Endothelial cell of umbilical vein (primary cell): ENCODE measurements at places on chromosomes 5 and 9.

DNA sequence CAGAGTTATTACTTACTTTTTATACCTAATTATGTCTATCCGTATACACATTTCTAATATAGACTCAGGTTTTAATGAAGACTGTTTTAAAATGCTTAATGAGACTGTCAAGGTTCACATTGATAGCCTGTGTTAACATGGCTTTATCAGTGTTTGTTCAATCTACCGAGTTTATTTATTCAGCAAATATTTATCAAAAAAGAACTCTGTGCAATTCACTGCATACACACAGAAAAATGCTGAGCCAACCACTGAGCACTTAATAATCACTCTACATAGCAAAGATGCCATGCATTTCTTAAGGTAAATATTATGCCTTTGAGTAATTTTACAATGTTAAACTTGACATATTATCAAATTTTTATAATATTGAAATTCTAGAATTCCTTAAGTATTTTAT, 428.2 kb downstream of the ANXA1 start:
- H3K36me3 ChIP-seq, result no peaks in the 10 kb centered on the region
- no peak overlapping the region for H3K4me3 ChIP-seq
- DNase-seq, result no peak
- no peak overlapping the region for H3K27ac ChIP-seq
- no peaks in the 10 kb centered on the region for H3K4me1 ChIP-seq
- no peaks in the 10 kb centered on the region for H3K27me3 ChIP-seq

DNA sequence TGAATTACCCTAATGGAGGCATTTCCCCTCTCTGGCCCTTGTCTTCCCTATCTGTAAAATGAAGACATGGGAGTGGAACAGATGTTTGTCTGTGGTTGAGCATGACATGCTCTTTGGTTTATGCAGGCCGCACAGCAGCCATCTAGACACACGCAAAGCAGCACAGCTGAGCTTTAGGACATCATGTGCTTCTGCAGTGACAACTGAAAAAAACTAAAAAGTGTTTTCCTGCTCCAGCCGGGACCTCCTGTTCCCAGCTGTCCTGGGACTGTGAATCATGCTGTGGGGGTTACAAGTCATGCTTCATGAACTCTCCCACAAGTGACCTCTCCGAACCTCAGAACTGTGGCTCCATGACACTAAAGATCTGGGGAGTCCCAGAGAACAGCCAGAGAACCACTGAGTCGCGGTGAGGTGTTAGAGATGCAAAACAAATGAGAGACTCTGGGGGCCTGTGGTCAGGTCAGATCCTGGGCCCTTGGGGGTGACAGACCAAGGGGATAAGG, 1.7 kb downstream of the SMIM3 start:
- H3K36me3 ChIP-seq, result no peaks in the 10 kb centered on the region
- no peak for DNase-seq
- H3K4me3 ChIP-seq, result no peak overlapping the region

DNA sequence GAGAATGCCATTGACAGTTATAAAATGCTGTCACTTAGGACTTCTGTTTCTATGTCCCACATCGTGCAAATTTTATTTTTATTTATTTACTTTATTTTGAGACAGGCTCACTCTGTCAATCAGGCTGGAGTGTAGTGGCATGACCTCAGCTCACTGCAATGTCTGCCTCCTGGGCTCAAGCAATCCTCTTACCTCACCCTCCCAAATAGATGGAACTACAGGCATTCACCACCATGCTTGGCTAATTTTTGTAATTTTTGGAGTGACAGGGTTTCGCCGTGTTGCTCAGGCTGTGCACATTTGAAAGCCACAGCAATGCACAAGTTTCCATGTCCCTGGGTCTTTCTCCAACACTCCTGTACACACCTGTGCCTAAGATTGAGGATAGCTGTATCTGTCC, 51.8 kb downstream of the ADAMTS16 start:
- DNase-seq, result no peak
- no peak overlapping the region for H3K27ac ChIP-seq
- H3K36me3 ChIP-seq, result no peaks in the 10 kb centered on the region
- no peaks in the 10 kb centered on the region for H3K4me1 ChIP-seq
- H3K27me3 ChIP-seq, result no peaks in the 10 kb centered on the region

DNA sequence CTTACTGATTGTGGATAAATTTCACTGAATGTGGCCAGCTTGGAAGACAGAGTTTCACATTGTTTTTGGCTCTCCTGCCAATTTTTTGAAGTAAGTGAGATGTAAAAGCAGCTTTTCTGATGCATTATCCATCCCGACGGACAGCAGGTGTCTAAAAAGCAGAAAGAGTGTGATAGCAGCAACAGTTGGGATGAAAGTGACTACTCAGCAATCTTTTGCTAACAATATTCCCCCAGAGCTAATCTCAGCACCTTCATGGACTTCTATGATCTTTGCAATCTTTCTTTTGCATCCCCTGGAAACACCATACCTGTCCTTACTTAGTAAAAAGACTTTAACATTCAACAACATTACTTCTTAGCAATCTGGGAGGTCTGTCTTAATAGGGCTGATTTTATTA, 5.4 kb downstream of the CD72 start:
- peaks cover 32% of the 10 kb centered on the region for H3K27me3 ChIP-seq
- no peak overlapping the region for H3K27ac ChIP-seq
- no peak overlapping the region for H3K4me3 ChIP-seq

DNA sequence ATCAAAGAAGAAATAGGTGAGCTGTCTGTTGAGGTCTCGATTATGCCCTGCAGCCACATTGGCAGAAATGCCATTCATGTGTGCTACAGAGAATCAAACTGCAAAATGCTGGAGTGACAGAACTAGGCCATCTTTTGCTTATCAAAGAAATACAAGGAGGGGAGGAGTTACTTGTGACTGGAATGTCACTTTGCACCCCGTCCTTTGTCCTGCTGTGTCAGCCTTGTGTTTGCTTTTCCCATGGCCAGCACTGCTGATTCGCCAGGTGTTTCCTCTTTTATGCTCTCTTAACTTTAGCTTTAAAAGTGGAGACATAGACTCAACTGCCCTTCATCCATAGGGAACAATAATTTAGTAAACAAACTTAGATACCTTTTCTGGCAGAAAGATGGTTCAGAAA, 54.3 kb downstream of the SLC46A2 start:
- H3K4me1 ChIP-seq, result no peaks in the 10 kb centered on the region
- peak; percentile 29 for DNase-seq
- H3K36me3 ChIP-seq, result no peaks in the 10 kb centered on the region
- H3K4me3 ChIP-seq, result no peak overlapping the region
- H3K27ac ChIP-seq, result no peak overlapping the region

- H3K4me3 ChIP-seq, result no peak overlapping the region
- no peaks in the 10 kb centered on the region for H3K4me1 ChIP-seq
- H3K27me3 ChIP-seq, result no peaks in the 10 kb centered on the region
Observed at GRCh38 chr5:36073595-36074216, 7.0 kb upstream of the UGT3A2 start.

DNA sequence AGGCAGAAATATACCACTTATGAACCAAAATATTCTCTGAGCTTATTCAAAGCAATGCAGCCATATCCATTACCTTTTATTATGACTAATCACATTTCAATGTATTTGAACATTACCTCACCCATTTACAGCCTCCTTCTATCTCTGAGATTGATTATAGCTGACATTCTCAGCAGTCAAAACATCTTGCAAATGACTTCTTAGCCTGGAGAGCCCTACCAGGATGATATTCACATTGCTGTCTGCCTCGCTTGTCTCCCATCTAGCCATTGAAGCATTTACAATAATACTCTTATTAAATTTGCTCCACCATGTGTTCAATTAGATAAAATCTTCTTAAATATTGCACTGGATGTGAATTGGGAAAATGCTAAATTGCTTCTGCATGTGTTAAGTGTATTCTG, 1879.9 kb upstream of the ACO1 start:
- no peaks in the 10 kb centered on the region for H3K36me3 ChIP-seq
- H3K27me3 ChIP-seq, result no peaks in the 10 kb centered on the region
- DNase-seq, result no peak
- no peak overlapping the region for H3K4me3 ChIP-seq
- H3K4me1 ChIP-seq, result no peaks in the 10 kb centered on the region

DNA sequence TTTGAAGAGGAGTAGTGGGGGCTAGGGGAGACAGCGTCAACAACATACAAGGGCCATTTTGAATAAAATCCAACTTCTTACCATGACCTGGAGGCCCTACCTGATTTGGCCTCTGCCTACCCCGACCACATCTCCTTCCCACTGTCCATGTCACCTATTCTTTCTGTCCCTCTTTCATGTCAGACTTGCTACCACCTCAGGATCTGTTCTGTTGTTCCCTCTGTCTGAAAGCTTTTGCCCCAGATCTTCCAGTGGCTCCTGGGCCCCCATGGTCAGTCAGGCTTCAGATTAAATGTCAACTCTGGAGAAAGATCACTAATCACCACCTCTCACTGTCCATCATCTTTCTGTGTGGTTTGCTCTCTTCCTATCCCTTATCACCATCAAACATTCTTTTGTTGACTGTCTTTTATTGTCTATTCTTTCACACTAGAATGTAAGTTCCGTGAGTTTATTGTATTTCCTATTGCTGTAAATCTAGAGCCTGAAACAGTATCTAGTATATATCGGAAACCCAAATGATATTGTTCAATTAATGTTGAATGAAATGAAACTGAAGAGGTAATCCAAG, 31.2 kb upstream of the APC start:
- no peaks in the 10 kb centered on the region for H3K36me3 ChIP-seq
- H3K27me3 ChIP-seq, result no peaks in the 10 kb centered on the region
- no peak overlapping the region for H3K27ac ChIP-seq
- H3K4me3 ChIP-seq, result no peak overlapping the region
- peaks cover 26% of the 10 kb centered on the region for H3K4me1 ChIP-seq

GRCh38 chr5:62762503-62762902, 183.9 kb downstream of the LRRC70 start:
- H3K27me3 ChIP-seq, result peaks cover 5% of the 10 kb centered on the region
- H3K4me3 ChIP-seq, result no peak overlapping the region
- no peaks in the 10 kb centered on the region for H3K36me3 ChIP-seq

GRCh38 chr5:175555168-175555785, 76.9 kb downstream of the SFXN1 start:
- no peaks in the 10 kb centered on the region for H3K27me3 ChIP-seq
- no peaks in the 10 kb centered on the region for H3K36me3 ChIP-seq
- no peak for DNase-seq
- no peaks in the 10 kb centered on the region for H3K4me1 ChIP-seq
- no peak overlapping the region for H3K27ac ChIP-seq

DNA sequence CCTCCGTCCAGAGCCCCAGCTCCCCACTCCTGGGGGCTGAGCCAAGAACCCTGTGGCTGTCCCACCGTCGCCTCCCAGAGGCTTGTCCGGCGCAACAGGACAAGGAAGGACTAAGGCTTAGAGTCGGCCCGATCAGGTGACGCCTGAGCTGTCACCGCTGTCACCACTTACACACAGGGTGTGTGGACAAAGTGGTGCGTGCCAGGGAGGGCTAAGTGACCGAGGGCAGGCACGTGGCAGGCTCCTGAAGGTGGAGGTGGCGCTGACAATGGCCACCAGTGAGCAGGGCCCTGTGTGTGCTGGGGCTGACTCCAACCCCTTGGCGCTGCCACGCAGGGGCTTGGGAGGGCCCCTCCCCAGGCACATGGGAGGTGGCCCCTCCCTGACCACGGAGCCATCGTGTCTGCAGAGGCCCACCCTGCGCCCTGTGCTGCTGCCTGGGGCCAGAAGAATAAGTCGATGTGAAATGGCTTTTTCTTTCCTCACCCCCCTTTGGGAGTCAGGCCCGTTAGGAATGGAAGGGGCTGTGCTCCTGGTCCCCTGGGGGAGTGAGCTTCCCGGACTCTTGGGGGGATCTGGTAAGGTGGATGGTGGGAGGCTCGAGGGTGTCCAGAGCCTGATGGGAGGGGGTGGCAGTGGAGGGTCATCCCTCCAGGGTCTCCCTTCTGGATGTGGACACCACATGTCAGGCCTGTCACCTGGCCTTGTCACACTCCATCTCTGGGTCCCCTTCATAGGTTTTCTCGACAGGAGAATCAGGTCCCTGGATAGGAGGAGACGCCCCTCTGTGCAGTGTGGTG, 2.6 kb upstream of the GPSM1 start:
- H3K27me3 ChIP-seq, result no peaks in the 10 kb centered on the region
- no peak overlapping the region for H3K4me3 ChIP-seq
- DNase-seq, result no peak
- no peak overlapping the region for H3K27ac ChIP-seq
- no peaks in the 10 kb centered on the region for H3K36me3 ChIP-seq
- peaks cover 20% of the 10 kb centered on the region for H3K4me1 ChIP-seq

- DNase-seq, result peak; percentile 82
- no peak overlapping the region for H3K27ac ChIP-seq
- no peaks in the 10 kb centered on the region for H3K36me3 ChIP-seq
- peaks cover 3% of the 10 kb centered on the region for H3K27me3 ChIP-seq
- no peaks in the 10 kb centered on the region for H3K4me1 ChIP-seq
- no peak overlapping the region for H3K4me3 ChIP-seq
Observed at GRCh38 chr9:134010310-134011173, 14.7 kb upstream of the BRD3OS start.

GRCh38 chr9:78713614-78714405, 416.9 kb downstream of the PSAT1 start:
- H3K4me1 ChIP-seq, result no peaks in the 10 kb centered on the region
- no peak overlapping the region for H3K4me3 ChIP-seq
- peaks cover 2% of the 10 kb centered on the region for H3K27me3 ChIP-seq
- H3K27ac ChIP-seq, result no peak overlapping the region

DNA sequence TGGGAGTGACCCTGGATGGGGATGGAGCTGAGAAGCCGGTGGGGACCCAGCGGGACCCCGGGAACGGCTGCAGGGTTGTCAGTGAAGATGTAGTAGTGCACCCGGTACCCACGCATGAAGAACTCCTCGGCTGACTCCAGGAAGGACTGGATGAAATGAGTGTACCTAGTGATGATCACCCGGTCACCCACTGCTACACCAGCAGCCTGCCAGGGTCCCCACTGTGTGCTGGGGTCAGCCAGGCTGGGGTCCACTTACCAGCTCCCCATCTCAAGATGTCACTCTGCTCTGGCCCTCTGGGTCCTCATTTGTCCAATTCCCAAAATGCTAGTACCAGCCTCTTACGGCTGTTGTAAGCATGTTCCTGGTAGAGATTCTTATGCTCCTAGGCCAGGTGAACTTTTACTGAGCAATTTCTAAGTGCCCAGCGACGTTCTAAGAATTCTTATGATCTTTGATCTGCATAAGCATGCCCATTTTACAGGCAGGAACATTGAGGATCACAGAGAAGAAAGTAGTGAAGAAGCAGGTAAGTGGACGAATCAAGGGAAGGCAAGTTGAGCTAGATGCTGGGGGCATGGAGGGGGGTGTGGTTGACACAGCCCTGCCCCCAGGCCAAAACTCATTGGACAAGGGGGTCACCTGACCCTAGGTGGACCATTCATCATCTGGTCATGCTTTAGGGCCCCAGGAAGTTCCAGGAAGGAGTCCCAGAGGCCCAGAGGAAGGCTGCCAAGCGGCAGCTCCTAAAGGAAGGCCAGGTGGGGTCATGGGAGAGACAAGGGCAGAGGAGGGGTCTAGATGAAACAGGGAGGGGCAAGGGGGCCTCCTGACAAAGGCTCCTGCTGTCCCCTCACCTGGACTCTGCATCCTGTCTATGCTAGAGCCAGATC, 9.4 kb downstream of the GBGT1 start:
- no peak overlapping the region for H3K27ac ChIP-seq
- no peak overlapping the region for H3K4me3 ChIP-seq
- no peak for DNase-seq
- peaks cover 2% of the 10 kb centered on the region for H3K36me3 ChIP-seq
- no peaks in the 10 kb centered on the region for H3K4me1 ChIP-seq

- H3K27me3 ChIP-seq, result no peaks in the 10 kb centered on the region
- no peak for DNase-seq
- H3K4me3 ChIP-seq, result no peak overlapping the region
- H3K4me1 ChIP-seq, result no peaks in the 10 kb centered on the region
- no peaks in the 10 kb centered on the region for H3K36me3 ChIP-seq
- H3K27ac ChIP-seq, result no peak overlapping the region
Observed at GRCh38 chr5:128253161-128253560, 169.6 kb downstream of the SLC12A2 start.
